ENCODE measurements at places on chromosomes 6 and 20.

DNA sequence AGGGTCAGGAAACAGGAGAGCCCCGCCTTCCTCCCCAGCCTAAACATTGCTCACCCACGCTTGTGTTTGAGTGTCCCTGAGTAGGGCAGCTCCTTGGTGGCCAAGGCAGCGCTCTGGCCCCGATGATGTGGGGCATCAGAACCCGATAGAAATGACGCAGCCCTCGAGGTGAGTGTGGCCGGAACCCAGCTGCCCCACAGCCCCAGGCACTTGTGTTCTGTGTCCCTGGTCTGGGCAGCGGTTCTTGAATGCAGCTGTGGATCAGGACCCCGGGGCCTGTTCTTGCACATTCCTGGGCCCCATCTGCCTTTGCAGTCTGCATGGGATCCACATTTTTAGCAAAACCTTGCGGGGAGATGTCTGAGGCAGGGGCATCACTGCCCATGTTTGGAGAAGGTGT lies 12.8 kb downstream of the RBM38 start:
- DNase-seq, result no peak

DNA sequence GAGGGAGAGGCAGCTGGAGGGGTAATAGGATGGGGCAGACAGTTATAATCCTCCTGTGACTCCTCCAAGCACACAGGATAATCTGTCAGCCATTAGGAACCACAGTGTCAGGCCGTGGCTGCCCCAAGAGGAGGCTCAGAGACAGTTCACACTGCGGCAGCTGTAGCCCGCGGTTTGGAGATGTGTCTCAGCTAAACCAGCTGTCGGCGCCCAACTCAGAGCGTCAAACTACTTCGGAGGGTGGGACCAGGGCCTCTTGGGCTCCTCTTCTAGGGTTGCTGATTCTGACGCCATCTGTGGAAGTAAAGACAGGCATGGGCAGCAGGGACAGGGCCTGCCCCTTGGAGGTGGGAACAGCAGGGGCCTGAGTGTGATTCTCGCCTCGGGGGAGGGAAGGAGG lies 309.8 kb downstream of the CDC5L start:
- DNase-seq, result no peak

GRCh38 chr6:80647156-80647555 lies 540.7 kb downstream of the BCKDHB start:
- no peak for DNase-seq

- DNase-seq, result no peak
Observed at GRCh38 chr6:167405778-167406532, 81.1 kb downstream of the TTLL2 start.

DNA sequence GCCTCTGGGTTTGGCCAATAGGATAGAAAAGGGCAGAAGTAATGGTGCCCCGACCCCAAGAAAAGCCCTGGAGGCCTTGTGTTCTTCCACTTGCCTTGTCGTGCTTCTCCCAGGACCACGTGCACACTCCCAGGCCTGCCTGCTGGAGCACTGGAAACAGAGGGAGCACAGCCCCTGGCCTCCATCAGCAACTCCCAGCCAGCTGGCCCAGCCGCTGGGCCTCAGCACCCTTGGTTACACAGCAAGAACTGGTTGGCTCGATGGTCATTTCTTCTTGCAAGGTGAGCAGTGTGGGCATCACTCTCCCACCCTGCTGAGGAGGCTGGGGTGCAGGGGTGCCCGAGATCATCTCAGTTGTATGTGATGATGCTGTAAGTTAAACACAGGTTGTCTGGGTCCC lies 69.2 kb upstream of the CST7 start:
- DNase-seq, result no peak

- no peak for DNase-seq
Observed at GRCh38 chr6:20238688-20239587, 26.7 kb upstream of the MBOAT1 start.

- DNase-seq, result no peak
Observed at GRCh38 chr6:133609415-133610226, 279.3 kb upstream of the TCF21 start.

- DNase-seq, result no peak
Observed at GRCh38 chr6:23097566-23097965, 528.2 kb downstream of the HDGFL1 start.

- DNase-seq, result no peak
Observed at GRCh38 chr20:51549474-51549873, 7.0 kb upstream of the NFATC2 start.

GRCh38 chr20:48774696-48775095 lies 53.1 kb downstream of the PREX1 start:
- no peak for DNase-seq

GRCh38 chr6:128252341-128253176 lies 267.8 kb downstream of the PTPRK start:
- DNase-seq, result no peak

GRCh38 chr20:4476903-4477500 lies 244.7 kb upstream of the PRND start:
- DNase-seq, result no peak

- DNase-seq, result no peak
Observed at GRCh38 chr20:1278993-1279392, 12.9 kb downstream of the SNPH start.

DNA sequence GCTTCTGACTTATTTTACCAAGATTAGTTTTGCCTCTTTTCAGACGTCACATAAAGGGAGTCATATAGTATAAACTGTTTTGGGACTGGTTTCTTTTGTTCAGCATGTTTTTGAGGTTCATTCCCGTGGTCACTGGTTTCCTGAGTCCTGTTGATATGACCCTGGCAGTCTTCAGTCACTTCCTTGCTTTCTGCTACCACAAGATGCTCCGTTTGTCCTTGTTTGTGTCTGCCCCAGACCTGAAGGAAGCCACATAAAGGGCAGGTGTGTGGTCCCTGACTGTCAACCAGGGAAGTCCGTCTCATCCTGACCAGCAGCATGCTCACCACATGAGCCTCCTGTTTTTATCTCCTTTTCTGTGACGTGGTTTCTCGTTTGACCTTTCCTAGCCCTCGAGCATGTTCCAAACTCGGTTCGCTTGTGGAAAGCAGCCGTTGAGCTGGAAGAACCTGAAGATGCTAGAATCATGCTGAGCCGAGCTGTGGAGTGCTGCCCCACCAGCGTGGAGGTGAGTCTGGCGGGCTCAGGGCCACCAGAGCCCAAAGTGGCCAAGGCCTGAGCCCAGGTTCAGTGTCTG lies 26.1 kb upstream of the C20orf204 start:
- no peak for DNase-seq

- no peak for DNase-seq
Observed at GRCh38 chr20:45406260-45407066, 1.6 kb upstream of the DBNDD2 start.

- no peak for DNase-seq
Observed at GRCh38 chr6:36633915-36634314, 39.8 kb downstream of the SRSF3 start.

DNA sequence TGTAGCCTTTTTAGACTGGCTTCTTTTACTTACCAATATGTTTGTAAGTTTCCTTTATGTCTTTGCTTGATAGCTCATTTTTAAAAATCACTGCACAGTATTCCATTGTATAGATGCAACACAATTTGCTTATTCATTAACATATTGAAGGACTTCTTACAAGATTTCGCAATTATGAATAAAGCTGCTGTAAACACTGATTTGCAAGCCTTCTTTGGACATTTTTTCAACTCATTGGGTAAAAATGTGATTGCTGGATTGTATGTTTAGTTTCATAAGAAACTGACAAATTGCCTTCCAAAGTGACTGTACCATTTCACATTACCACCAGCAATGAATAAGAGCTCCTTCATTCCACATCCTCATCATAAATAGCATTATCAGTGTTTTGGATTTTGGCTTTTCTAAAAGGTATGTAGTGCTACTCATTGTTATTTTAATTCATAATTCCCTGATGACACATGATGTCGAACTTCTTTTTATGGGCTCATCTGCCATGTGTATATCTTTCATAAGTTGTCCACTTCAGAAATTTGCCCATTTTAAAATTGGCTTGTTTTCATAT lies 80.7 kb downstream of the TFAP2B start:
- DNase-seq, result no peak
